Spinal cord (tissue), 10 donors: ENCODE measurements at places on chromosomes 6 and 20.

- no peak overlapping the region for H3K4me3 ChIP-seq
- H3K36me3 ChIP-seq: peaks cover 7% of the 10 kb centered on the region
- no peaks in the 10 kb centered on the region for H3K27me3 ChIP-seq
- H3K4me1 ChIP-seq: no peaks in the 10 kb centered on the region
- H3K27ac ChIP-seq: no peak overlapping the region
- no peak for DNase-seq
These were observed 93.8 kb upstream of the POPDC3 start for GRCh38 chr6:105273589-105273988.

- H3K27me3 ChIP-seq: no peaks in the 10 kb centered on the region
- H3K27ac ChIP-seq: no peak overlapping the region
- peaks cover 22% of the 10 kb centered on the region for H3K36me3 ChIP-seq
- DNase-seq: no peak
- no peak overlapping the region for H3K4me3 ChIP-seq
- H3K4me1 ChIP-seq: peaks cover 7% of the 10 kb centered on the region
These were observed 5.8 kb downstream of the TXNDC5 start for GRCh38 chr6:7904654-7905319.

GRCh38 chr20:43066125-43066524, 123.6 kb downstream of the PTPRT start:
- no peak overlapping the region for H3K27ac ChIP-seq
- no peaks in the 10 kb centered on the region for H3K36me3 ChIP-seq
- H3K4me1 ChIP-seq: no peaks in the 10 kb centered on the region
- no peak overlapping the region for H3K4me3 ChIP-seq
- no peak for DNase-seq

- H3K4me3 ChIP-seq: no peak overlapping the region
- H3K27ac ChIP-seq: no peak overlapping the region
- no peaks in the 10 kb centered on the region for H3K27me3 ChIP-seq
- H3K36me3 ChIP-seq: no peaks in the 10 kb centered on the region
- no peak for DNase-seq
These were observed 27.2 kb upstream of the SYNJ2 start for GRCh38 chr6:157954150-157955117.

- peaks cover 23% of the 10 kb centered on the region for H3K36me3 ChIP-seq
- no peak overlapping the region for H3K4me3 ChIP-seq
- H3K4me1 ChIP-seq: no peaks in the 10 kb centered on the region
- no peaks in the 10 kb centered on the region for H3K27me3 ChIP-seq
These were observed 37.2 kb downstream of the SCAND1 start for GRCh38 chr20:35917077-35917476.

- no peak for DNase-seq
- no peak overlapping the region for H3K4me3 ChIP-seq
These were observed 183.6 kb downstream of the SMOC2 start for GRCh38 chr6:168624540-168624939.

DNA sequence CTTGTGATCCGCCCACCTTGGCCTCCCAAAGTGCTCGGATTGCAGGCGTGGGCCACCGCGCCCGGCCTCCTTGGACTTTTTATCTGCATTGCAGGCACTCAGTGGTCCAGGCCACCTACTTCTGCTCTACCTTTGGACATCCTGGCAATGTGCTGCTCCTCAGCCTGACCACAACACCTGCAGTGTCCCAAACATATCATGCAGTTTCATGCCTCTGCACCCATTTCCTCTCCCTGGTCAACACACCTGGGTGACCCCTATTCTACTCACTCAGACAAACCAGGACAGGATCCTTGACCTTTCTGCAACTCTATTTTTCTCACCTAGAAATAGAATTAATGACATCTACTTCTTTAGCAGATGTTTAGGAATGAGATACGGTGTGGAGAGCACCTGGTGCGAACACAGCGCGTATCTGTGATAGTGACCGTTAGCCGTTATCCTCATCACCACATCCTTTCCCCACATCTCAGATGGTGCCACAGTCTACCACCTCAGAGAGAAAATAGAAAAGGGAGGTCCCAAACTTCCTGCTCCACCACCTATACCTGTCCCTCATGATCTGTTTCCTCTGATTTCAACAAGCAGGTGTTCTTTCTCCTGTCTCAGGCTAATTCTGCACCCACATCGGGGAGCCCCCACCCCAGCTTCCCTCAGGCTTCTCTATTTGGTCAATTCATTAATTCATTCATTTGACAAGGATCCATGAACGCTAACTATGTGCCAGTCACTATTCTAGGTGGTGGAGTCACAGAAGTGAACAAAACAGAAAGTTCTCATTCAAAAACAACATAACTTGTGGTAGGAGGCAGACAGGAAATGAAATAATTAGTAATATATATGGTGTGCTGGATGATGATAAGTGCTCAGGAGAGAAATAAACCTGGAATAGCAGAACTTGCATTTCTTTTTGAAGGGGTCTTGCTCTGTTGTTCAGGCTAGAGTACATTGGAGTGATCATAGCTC, 4.3 kb upstream of the BTN3A2 start:
- H3K36me3 ChIP-seq: no peaks in the 10 kb centered on the region
- H3K4me1 ChIP-seq: no peaks in the 10 kb centered on the region
- no peak overlapping the region for H3K4me3 ChIP-seq
- no peaks in the 10 kb centered on the region for H3K27me3 ChIP-seq

DNA sequence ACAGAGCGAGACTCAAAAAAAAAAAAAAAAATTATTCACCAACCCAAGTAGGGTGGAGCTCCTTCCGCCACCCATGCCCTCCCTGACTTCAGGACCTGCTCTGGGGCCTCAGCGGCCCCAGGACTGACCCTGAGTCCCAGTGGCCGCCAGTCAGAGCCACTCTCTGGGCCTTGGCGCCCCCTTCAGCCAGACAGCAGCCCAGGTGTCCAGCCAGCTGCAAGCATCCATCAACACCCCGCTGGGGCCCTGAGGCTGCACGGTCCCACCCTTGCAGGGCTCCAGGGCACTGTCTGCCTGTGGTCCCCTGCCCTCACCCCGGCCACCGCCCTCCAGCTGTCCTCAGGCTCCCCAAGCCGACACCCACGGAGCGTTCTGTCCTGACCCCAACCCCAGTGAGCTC, 11.4 kb upstream of the KCNQ2 start:
- H3K4me3 ChIP-seq: no peak overlapping the region
- H3K27ac ChIP-seq: no peak overlapping the region
- H3K36me3 ChIP-seq: peaks cover 22% of the 10 kb centered on the region
- no peak for DNase-seq
- peaks cover 9% of the 10 kb centered on the region for H3K27me3 ChIP-seq

GRCh38 chr6:92559611-92560010, 859.7 kb downstream of the EPHA7 start:
- no peaks in the 10 kb centered on the region for H3K4me1 ChIP-seq
- no peaks in the 10 kb centered on the region for H3K27me3 ChIP-seq
- H3K36me3 ChIP-seq: no peaks in the 10 kb centered on the region
- H3K27ac ChIP-seq: no peak overlapping the region
- DNase-seq: no peak
- no peak overlapping the region for H3K4me3 ChIP-seq
